Spleen (tissue), 13 donors: ENCODE measurements at places on chromosomes 2 and 18. TPM values are rescaled to one million over a fixed set of nuclear protein-coding genes. Genes with fewer than 3 reads are reported as not detected.

DNA sequence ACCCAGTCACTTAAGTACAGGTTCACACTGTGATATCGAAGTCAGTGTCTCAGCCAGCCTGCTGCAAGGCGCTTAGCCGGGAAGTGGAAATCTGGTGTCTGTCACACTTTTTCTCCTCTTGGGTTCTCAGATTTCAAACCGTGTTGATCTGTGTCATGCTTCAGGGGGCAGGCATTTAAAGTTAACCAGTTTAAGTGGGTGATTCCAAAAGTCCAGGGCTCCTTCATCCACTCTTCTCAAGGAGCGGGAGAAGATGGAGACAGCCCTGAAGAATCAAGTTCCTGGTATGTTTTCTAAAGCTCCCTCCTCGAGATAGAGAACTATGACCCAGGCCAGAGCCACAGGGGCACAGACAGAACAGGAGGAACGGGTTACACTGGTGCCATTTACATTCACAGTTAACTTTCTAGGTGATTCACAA is 331.7 kb downstream of the GBX2 start:
- no peak for DNase-seq

DNA sequence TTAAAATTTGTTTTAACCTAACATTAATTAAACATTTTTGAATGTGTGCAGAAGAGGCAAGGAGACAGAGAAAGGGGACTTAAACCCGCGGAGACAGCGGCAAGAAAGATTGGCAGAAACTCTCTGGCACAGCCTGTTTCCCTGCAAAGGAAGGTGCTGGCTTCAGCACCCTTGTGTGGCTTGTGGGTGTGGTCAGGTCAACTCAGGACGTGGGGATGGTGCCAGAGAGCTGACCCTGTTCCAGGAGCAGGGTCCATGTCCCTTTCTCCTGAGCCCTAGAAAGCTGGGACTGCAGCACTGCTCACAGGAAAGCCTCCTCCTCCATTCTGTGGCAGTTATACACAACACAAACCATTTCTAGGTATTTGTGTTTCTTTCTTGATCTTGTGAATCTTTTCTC is 176.2 kb upstream of the ST6GAL2 start:
- DNase-seq: no peak

DNA sequence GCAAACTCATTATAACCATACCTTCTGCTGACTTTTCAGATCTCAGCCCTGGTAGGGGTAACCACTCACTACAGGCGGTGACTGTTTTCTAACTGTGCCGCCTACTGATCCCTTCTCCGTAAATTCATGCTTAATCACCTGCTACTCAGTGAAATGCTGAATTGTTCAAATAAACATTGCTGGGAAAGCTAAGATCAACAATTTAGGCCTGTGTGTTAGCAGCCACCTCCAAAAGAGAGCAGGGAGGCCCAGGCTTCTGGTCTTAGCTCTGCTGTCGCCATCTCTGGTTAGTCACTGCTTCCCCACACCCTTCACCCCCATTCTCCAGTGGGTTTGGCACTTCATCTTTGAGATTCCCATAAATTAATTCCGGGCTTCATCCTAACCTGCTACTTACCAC is 21.8 kb upstream of the NT5C1B start:
- no peak for DNase-seq

CD28 gene
- 22.4 TPM for total RNA-seq

TACR1 gene
- total RNA-seq: 0.28 TPM
